Activated T-cell treated with anti-CD3 and anti-CD28 coated beads, Interleukin-2, amount 50 U/mL, for 24 hours (primary cell): ENCODE measurements at places on chromosomes 1 and 21.

GRCh38 chr1:32539584-32540571, 651 bp downstream of the ZBTB8A start:
- DNase-seq: peak; percentile 45

DNA sequence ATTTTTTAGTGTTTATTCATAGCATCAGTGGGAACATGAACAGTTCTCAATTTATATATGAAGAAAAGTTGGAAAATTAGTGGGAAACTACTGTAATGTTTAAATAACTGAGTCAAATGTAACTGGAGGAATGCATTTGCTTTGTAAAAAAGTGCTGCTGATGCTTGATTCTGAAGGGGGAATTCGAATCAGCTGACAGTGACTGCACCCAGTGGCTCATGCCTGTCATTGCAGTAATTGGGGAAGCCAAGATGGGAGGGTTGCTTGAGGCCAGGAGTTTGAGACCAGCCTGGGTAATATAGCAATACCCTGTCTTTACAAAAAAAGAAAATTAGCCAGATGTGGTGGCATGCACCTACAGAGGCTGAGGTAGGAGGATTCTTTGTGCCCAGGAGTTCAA, 398.4 kb downstream of the ZP4 start:
- no peak for DNase-seq

- DNase-seq: no peak
Observed at GRCh38 chr1:77405186-77405585, 123.4 kb downstream of the AK5 start.

- no peak for DNase-seq
Observed at GRCh38 chr1:241323514-241324195, 33.4 kb downstream of the RGS7 start.

- peak; percentile 64 for DNase-seq
Observed at GRCh38 chr1:150150133-150151021, 661 bp downstream of the PLEKHO1 start.
